ENCODE measurements at places on chromosomes 16 and 17. TPM values are rescaled to one million over a fixed set of nuclear protein-coding genes. Genes with fewer than 3 reads are reported as not detected.

NGFR gene
- 7.9 TPM for total RNA-seq

DNA sequence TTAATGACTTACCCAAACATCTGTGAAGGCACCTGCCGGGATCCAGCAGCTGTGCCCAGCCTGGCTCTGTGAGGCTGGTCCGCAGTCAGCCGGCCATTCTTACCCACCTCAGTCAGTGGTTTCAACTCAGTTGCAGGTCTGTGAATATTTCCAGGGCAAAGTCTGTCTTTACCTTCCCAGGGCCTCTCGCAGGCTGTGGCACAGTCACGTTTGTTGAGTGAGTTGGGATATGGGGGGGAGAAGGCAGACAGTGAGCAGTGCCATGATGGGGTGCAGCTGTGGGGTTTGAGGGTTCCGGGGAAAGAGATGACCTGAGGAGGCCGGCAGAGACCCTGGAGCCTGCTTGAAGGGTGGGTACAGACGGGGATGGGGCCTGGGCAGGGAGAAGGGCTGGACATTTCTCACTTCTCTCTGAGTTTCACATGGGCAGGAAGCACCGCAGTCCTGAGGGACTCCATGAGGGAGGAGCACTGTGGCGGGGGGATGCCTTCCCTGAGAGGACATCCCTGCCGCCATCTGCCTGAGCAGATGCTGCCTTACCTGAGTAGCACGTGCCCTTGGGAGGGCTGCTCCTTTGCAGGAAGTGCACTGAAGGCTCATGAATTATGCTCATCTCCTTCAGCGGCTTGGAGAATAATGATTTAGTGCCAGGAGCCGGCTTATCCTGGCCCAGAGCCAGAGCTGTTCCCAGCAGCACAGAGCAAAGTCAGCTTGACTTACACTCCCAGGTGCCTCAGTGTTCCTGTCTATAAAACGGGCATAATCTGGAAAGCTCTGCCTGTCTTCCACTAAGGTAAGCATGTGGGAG lies 48.1 kb downstream of the KSR1 start:
- DNase-seq, result no peak

DNA sequence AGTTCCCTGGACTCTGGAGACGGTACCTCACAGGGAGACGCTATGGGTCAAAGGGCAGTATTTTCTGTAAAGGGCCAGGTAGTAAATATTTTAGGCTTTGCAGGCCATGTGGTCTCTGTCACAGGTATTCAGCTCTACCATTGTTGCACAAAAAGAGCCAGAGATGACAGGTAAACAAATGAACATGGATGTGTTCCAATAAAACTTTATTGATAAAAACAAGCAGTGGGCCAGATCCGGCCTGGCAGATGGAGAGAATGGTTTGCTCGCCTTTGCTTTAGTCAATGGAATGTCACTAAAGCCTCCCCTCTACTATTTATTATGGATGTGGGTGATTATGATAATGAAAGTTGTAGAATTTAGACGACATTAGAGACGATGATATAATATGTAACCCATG lies 8.9 kb upstream of the SLC5A11 start:
- DNase-seq, result no peak

PRSS8 gene
- total RNA-seq, result 65.4 TPM

OR2C1 gene
- total RNA-seq, result not detected

- DNase-seq, result no peak
Observed at GRCh38 chr16:11950388-11950787, 8.5 kb upstream of the NPIPB2 start.

DNA sequence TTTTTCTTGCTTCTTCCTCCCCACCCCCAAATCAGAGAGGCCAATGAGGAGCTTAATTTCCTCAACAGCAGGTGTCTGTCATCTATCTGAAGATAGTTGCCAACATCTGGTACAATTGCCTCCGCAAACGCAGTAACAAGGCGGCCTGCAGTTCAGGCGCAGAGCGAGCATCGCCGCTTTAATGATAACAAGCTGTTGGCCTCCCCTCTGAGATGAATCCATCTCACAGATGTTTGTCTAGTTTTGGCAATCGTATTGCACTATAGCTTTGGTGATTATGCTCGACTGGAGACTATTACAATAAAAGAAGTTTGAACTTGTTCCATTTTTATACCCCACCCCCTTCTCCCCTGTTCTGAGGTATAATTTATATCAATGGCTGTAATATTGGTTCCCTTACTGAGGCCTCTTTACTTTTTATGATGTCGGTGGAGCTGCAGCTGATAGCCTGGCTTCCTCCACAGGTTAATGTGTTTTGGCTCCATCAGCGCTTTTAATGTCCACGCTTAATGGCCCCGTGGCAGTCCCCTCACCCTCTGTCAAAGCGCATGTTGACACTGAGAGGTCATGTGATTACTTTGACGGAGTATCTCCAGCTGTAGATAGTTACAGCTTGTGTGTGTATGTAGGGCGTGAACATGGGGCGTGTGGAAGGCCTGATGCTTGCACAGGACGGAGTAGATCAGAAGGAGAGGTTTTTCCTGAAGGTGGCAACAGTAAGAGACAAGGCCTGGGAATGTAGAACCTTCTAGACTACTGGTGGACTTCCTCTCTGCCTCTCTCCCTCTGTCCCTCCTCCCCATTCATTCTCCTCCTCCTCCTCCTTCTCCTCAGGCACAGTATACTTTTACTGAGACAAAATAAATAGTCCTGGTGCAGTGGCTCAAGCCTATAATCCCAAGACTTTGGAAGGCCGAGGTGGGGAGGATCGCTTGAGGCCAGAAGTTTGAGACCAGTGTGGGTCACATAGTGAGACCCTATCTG lies 164.7 kb downstream of the MSI2 start:
- no peak for DNase-seq

- DNase-seq, result no peak
Observed at GRCh38 chr17:1158879-1159278, 20.9 kb downstream of the ABR start.

- no peak for DNase-seq
Observed at GRCh38 chr16:85380905-85381737, 232.0 kb upstream of the GSE1 start.

DNA sequence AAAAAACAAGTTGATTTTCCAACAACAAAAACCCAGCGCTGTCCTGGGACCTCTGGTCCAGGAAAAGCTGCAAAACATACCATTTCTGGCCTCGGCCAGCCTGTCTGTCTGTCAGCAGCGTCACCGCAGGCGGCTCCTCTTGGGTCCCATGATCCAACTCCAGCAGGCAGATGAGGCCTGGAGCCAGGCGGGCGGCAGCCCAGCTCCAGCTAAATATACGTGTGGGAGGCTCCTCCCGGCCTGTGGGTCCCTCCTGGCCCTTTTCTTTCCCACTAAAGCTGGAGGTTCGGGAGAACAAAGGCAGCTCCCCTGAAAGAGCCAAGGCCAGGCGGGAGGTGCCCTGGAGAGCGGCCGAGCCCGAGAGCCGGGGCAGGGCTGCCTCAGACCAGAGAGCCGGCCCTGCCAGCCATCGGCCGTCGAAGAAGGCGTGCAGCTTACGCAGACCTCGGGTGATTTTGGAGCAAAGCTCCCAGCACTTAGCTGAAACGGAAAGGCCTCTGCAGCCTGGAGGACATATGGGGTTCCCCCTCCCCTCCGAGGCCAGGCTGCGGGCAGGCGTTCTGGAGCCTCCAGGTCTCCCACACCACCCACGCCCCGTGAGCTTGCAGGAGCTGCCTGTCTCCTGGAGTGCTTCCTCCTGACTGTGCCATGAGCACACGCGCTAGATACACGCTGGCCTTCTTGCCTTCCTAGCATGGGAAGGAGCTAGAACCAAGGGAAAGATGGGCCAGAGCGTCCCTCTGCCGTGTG lies 19.9 kb upstream of the JPH3 start:
- peak; percentile 83 for DNase-seq

DNA sequence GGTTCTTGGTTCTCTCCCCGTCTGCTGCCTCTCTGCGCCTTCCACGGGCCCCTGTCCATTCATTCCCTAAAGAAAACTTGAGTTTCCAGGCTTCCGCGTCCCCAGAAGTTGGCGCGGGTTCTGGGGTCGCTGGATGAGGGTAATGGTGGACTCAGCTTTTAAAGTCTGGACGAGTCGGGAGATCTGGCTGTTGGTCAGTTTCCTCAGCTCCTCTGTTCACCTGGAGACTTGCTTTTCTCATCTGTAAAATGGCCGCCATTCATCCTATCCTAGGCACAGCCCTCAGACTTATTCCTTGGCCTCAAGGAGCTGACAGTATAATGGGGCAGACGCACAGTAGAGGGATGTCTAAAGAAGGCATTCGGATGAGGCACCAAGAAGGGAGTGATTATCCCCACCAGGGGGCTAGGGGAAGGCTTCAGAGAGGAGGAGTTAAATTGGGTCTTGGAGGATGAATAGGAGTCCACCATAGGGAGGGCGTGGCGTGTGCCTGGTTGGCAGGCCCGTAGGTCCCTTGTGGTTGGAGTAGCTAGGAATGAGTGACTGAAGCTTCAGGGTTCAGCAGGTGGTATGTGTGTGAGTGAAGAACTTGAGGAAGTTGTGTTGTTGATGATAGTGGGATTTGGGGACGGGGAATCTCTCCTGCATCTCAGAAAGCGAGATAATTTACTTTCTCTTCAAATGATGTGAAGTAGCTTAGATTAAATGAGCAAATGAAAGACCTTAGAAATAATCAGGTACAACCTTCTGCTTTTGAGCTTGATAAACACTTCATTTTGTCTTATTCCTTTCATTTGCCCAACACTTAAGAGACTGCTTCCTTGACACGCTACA lies 652 bp downstream of the VPS35L start:
- DNase-seq, result peak; percentile 85

DNA sequence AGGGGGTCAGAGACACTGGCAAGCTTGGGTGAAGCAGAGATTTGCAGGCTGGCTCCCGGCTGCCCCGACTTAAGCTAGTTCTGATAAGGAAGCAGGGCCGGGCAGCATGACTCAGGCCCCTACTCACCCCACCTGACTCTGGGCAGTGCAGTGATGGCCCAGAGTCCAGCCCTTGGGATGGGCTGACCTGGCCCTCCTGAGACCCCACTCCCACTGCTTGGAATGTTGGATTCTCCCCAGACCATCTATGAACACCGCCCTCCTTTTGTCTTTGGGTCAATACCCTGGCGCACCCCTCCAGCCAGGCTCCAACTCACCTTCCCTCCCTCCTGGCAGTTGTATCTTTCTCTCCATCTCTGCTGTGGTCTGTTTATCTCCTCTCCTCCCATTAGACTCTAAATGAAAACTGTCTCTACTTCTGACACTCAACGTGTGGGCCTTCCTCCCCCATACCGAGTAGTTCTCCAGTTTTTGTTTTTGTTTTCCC lies 21.0 kb downstream of the LGALS3BP start:
- DNase-seq, result no peak

- no peak for DNase-seq
Observed at GRCh38 chr16:56936491-56936890, 4.5 kb downstream of the HERPUD1 start.

- peak; percentile 41 for DNase-seq
Observed at GRCh38 chr17:77257596-77258458, 117.1 kb downstream of the SEC14L1 start.

SLC5A10 gene
- total RNA-seq, result not detected

TPSAB1 gene
- total RNA-seq, result not detected

- no peak for DNase-seq
Observed at GRCh38 chr16:72922714-72923113, 125.2 kb downstream of the ZFHX3 start.

DNA sequence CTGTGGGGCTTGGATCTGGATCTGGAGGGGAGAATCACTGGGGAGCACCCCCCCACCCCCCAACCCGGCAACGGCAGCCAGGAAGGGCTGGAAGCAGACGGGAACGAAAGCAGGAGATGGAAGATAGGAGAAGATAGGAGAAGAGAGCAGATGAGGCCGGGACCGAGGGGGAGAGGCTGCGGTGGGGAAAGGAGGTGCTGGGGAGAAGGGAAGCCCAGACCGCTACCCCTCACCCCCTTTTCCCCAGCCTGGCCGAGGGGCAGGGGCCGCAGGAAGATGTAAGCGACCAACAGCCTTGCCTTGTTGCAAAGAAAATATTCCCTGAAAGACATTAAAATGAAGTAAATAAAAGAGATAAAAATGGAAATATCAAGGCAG lies 26.8 kb upstream of the CBFA2T3 start:
- DNase-seq, result no peak

SLFN14 gene
- not detected for total RNA-seq

GRCh38 chr17:67733449-67733848 lies 15.7 kb downstream of the NOL11 start:
- peak; percentile 22 for DNase-seq

DNA sequence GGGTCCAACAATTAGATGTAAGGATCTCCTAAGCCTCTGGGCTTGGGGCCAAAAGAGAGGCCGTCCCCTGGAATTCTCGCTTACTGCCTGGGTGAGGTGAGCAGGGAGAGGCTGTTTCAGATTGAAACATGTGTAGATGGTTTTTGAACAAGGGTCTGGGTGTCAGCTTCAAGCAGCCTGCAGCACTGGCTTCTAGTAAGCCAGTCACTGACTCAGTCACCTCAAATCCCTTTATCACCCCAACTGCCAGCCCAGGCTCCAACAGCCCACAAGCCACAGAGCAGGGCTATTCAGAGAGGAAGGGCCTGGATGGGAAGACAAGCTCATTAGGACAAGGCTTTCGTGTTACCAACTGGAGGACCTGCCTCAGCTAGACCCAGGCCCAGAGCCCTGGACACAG lies 180.2 kb downstream of the CCT6B start:
- no peak for DNase-seq

- DNase-seq, result peak; percentile 9
Observed at GRCh38 chr17:74408815-74409214, 23.1 kb upstream of the GPRC5C start.

PNMT gene
- 4.0 TPM for total RNA-seq

MARF1 gene
- total RNA-seq, result 5.3 TPM

DNA sequence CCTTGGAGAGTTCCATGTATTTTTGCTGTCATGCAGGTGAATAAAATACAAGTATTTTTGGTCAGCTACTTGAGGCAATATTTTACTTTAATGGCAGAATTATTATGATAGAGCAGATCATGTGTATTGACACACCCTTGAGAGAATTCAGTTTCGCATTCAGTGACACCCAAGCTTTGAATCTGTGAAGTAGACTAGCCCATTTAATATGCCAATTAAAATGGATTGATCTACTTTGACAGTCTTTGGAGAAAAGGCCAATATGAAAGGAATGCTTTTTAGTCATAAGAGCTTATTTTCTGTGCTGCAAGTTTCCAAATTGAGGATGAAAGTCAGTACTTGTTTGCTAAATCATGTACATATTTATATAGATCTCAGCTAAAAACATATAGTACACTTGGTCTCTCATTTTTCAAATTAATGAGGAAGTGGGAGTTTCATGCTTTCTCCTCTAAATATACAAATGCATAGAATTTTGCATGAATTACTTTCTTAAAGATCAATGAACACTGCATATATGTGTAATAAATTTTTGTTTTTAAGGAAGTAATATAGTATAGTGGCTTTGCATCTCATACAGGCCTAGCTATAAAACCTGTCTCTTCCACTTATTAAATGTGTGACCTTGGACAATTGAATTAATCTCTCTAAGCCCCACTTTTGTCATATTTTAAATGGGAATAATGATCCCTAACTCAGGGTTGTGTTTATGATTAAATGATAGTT lies 161.5 kb downstream of the PHKB start:
- DNase-seq, result no peak

PABPN1L gene
- total RNA-seq, result not detected

MMP2 gene
- total RNA-seq, result 36.7 TPM

Data from H7 (cell line).